HS-27A (cell line): ENCODE measurements at places on chromosomes 5 and 9.

DNA sequence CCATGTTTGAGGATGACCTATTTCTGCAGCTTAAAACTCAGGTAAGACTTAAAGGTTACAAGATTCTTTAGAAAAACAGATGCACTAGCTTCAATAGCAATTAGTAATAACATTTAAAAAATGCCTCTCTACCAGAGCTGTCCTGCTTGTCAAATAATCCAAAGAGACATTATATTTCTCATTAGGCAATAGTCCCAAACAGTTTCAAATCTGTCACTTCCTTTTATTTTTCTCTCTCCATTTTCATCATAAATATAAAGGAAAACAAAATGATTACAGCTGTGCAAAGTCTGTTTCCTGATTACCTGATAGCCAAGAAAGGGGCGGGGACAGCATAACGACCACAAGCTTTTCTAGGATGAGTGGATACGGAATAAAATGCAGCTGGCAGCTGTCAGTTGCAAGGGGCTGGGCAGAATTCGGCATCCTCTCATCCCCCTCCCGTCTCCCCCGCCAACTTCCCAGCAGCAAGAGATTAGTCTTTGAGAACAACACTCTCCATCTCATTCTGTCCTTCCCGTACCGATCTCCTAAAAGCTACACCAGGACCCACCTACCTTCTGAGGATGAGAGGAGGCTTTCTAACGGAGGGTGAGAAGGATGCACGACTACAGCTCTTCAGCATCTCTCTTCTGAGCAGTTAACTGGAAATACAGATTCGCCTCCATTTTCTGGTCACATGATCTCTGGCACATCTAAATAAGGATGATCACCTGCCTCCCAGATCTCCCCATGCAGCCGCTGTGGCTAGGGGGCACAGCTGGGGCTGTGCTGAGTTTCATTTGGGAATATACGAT lies 72.5 kb upstream of the PCA3 start:
- no peak for DNase-seq

DNA sequence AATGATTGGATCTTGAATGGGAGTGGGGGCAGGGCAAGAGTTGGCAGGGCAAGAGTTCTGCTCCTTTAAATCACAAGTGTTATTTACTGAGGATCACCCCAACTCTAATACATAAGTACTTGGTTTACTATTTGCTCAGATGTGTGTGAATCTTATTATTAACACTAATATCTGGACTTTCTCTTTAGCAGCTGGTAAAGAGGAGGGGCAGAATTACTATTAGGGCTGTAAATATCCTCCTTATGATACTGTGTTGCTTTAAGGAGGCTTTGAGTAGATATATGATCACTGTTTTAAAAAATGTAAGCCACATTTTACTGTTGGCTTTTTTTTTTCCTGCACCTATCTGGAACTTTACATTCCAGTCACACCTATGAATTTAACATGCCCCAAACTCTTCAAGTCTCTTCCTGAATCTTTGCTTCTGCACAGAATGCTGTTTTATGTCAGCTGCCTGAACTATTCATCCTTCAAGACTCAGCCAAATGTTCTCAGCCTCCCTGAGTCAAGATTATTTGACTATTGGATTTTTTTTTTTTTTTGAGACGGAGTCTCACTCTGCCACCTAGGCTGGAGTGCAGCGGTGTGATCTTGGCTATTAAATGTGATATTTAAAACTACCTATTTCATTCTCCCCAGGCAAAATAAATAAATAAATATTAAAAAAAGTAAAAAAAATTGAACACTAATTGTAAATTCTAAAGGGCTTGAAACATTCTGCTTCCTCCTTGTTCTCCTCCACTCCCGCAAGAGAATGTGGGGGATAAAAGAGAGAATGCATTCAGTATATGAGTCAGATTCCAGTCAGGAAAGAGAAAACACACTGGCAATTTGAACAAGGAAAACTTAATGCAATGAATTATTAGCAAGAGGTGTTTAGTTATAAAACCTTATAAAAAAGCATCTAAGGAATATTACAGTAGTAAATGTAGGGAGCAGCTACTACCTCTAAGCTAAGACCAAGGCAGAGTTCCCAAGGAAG lies 99.3 kb downstream of the FOCAD start:
- DNase-seq = no peak

DNA sequence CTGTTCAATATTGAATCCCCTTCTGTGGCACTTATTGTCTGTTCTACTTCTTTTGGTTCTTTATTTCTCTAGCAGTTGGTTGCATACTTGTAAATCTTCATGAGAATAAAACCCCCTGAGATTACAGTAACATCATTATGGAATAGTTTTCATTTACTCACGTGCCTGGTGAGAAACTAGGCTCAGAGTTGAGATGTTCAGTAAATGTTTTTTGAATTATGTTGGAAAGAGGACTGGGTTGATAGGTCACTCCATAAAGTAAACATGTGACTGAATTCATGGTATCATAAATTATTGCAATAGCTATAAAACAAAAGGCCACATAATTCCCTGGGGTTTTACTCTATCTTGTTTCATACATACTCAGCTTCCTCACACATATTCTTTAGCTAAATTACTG lies 174.2 kb upstream of the C9orf72 start:
- DNase-seq = no peak

DNA sequence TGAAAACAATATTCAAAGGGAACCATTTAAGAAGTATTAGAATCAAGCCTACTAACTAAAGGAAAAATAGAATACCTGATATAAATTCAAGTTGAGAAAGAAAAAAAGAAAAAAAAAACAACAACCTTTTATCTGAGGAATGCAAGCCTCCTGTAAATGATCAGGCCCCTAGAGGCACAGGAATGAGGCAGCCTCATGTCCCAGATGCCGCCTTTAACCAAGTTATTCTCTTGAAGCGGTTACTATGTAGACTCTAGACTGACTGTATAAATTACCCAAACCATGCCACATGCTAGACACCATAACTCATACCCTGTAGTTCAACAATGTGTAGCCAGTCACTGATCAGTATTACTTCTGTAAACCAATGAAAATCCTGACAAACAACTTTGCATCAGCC lies 929.6 kb downstream of the TAF11L14 start:
- DNase-seq = no peak
